Activated CD4-positive, alpha-beta T cell treated with anti-CD3 and anti-CD28 coated beads for 24 hours (primary cell): ENCODE measurements at places on chromosomes 7 and 10.

GRCh38 chr10:6702030-6702429, 122.0 kb upstream of the PRKCQ start:
- no peak for DNase-seq

DNA sequence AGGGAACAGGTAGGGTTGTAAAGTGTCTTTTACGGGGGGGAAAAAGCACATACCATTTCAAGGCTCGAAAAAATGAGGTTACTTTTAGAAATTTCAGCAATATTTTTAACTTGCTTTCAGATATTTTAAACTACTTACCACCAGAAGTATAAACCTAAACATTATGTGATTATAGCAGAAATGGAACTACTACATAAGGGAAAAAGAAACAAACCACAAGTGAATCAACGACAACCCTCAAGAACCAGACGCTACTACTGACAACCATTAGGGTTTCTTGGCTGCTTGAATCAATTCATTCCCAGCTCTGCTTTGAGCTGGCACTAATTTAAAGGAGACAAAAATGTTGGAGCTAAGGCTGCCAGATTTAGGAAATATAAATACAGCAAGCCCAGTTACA, 80.1 kb downstream of the ZFAND4 start:
- DNase-seq = no peak

GRCh38 chr7:26156451-26157420, 4.7 kb downstream of the NFE2L3 start:
- DNase-seq = no peak

GRCh38 chr7:47556511-47557180, 25.3 kb downstream of the TNS3 start:
- DNase-seq = no peak

DNA sequence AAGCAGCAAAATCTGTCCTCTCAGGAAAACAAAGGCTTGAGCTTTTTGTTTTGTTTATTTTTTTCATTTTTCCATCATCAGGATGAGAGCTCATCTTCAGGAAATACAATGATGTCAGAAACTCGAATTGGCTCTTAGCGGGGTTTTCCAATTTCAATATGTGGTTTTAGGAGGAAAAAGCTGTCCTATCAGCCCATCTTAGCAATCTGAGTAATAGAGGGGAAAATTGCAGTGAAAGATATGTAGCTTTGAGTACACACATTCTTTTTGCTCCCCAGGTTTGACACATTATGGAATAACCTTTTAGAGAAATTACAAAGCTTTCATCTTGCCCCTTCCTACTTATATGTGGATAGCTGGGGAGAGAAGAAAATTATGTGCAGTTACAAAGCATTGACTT, 113.6 kb upstream of the MYO3A start:
- no peak for DNase-seq

GRCh38 chr7:1787241-1787640, 117.2 kb downstream of the ELFN1 start:
- DNase-seq = no peak

- no peak for DNase-seq
Observed at GRCh38 chr7:158812684-158813083, 16.6 kb downstream of the ESYT2 start.

DNA sequence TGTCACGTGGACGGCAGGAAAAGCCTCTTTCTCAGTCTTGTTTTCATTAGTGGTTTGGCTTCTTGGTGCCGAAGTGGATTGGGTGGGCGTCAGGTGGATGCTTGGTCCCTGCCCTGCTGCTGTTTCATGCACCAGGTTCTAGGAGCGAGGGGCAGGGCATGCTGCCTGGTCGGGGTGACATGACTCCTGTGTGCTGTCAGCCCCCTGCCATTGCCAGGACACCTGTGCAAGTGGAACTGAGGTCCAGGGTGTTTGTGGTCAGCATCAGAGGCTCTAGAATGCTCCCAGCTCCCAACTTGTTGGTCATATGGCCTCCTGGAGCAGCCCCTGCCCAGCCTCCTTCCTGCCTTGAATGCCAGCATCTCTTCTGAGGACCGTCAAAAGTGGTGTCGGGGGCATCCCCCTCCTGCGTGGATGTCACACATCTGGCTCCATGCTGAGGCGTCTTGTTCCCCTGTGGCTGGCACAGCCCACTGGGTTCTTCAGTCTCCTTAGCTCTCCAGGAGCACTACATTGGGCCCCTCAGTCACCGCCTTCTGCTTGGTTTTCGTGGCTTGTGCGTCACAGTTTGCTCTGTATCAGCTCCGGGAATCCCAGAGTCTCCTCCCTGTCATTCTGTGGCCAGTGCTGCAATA, 24.8 kb downstream of the ADCY1 start:
- DNase-seq = no peak

GRCh38 chr7:134778941-134779740, at the start of gene CALD1:
Gene CALD1, plus strand, starts transcription at chr7:134779634. Its CDS starts 88,100 bp downstream, at chr7:134867734.
- DNase-seq = no peak
